Motor neuron (in vitro differentiated cells): ENCODE measurements at places on chromosomes 6 and 20.

GRCh38 chr20:14838663-14839628 is 501.5 kb upstream of the FLRT3 start:
- ATAC-seq: peak; percentile 70

DNA sequence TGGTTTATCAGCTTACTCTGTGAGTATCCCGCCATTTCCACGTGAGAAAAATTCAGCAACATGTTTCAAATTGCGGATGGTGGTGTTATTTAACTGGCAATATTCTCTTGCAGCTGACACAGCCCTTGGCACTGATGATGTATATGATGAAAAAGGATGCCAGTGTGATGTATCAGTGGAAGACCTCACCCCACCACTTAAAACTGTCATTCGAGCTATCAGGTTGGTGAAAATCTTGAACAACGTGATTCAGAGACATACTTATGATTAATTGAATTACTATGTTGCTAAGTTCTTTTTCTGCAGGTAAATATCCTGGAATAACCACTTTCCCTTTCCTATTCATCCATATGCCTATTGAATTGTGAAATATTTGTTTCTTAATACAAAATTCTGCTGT is 55.7 kb downstream of the KHDC1L start:
- ATAC-seq: no peak

DNA sequence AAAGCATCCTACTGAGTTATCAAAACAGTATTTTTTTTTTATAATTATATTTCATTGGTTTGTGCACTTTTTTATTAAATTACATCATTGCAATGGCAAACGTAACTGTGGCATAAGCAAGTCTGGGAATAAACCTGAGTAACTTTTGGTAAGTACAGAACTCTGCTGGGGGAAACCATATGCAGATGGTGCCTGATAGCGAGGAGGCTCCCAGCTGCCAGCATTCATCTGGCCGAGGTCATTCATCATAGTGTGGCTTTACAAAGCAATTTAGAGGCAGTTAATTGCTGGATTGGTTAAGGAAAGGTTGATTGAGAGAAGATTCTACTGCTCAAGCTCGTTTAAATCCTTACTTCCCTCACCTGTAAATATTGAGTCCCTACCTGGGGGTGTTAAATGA is 52.6 kb downstream of the HECA start:
- no peak for ATAC-seq

DNA sequence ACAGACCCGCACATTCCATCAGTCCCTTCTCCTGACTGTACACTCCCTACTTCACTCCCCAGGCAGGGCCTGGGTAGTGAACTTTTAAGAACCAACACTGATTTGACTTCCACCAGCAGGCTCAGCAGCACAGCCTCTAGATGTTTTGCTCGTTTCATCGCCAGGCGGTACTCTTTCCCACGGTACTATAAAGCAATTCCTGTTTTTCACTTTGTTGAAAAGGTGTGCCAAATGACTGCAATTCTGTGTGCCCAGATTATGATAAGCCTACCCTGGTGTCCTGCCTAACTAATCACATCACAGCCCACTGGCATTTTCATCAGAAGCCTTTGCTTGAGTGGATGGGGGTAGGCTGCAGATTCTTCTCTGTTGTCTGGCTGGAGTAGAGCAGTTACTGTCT is 12.9 kb upstream of the WTAP start:
- no peak for ATAC-seq

DNA sequence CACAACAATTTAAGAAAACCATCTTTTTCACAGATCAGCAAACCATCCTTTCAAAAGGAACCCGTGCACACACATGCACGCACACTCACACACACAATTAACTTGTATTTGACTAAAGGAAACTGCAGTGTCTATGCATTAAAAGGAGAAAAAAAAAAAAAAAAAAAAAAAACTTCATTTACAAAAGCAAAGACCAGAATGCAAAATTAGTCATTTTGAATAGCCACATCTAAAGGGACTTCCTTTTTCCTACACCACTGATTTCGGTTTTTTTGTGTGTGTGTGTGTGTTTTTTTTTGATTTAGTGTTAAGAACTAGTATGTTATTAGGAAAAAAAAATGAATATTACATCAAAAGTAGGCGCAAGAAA is 6.3 kb downstream of the ZMYND8 start:
- ATAC-seq: no peak

DNA sequence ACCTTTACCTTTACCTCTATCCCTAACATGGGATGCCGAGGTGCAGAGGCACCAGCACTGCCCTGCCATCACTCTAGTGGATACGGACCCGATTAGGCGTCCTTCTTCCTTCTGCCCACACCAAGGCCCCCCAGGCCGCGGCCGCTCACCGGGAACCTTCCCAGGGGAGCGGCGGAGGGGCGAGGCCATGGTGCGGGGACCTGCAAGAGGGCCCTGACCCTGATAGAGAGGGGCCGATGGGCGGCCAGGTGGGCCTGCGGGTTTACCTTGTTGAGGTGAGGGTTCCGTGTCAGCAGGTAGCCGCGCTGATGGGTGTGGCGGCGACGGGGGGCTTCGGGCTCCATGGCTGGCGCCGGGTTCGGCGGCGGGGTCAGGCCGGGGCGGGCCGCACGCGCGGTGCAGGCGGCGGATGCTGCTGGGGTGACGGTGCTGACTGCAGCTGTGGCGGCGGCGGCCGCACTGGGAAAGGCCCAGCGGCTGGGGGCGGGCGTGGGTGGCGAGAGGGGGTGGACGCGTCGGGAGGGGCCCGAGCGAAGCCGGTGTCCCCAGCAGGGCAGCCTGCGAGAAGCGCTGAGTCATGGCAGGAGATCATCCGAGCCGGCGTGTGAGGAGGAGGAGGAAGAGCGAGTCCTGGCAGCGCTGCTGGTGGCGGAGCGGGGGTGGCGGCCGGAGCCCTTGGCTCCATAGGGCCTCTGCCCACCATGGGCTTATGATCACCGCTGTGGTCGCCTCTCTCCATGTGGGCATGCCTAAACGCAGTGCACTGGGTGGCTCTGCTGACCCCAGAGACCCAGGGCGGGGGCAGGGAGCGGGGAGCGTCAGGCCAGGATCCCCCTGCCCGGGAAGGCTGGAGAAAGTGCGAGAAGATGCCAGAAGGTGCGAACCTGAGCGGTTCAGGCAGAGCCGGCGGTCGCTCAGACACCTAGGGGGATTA is at the start of gene ME1:
Gene ME1 (minus strand): TSS at position 441 of the 934 bp plus-strand sequence. CDS start 97 bp downstream, at position 344.
- ATAC-seq: peak; percentile 97

DNA sequence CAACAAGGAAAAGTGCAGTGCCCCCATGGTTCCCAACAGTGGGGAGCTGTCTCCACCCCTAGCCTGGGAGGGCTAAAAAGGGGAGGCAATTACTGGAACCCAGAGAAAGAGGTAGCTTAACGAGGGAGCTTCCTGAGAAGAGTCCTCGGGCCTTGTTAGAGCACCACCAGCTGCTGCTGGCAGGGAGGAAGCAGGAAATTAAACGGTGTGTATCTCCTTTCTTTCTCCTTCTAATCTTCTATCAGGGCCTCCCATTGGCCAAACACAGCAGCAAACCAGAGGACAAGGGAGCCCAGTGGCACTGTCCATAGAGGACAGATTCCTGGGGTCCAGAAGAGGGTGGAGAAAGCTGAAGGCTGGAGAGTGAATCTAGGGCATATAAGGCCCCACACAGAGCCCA is 7.6 kb upstream of the BTN2A2 start:
- ATAC-seq: no peak

DNA sequence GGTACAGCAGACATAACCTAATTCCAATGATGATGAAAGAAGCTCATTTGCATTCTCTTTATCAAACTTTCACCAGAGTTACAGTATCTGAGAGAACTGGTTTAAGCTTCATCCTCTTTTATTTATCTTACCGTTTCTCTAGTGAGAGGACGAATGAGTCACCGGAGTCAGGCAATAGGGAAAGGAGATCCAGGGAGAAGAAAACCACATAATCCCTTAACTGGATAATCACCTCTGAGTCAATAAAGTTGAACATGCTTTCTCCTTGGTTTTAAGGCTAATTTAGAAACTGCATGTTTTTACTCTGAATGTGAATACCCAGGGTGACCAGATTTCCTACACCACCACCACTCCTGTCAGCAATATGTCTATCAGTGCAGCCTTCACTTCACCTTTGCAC is 313.7 kb upstream of the TBX18 start:
- peak; percentile 75 for ATAC-seq

GRCh38 chr6:120534954-120535353 is 799.3 kb downstream of the TBC1D32 start:
- ATAC-seq: no peak

GRCh38 chr20:10805764-10806163 is 132.0 kb upstream of the JAG1 start:
- ATAC-seq: no peak

DNA sequence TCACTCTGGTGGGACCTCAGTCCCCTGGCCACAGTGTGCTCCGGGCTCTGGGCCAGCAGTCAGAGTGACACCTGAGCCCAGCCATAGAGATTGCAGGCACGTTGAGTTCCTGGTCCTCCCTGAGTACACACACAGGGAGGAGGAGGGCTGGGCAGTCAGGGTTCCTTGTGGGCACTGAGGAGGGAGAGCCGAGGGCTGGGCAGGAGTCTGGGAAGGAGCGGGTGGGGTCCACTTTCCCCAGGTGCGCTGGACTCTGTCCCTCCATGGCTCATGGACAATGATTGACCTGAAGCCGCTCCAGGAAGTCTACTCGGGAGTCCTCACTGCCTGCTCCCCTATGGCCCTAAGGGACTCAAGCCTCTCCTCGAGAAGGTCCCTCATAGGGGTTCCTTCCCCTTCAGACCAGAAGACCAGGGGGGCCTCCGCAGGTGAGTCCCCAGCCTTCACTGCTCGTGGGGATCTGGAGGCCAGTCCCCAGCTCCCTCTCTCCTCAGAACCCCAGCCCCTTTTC is 1.1 kb downstream of the SLC44A4 start:
- peak; percentile 61 for ATAC-seq

GRCh38 chr20:52251136-52251700 is 59.6 kb upstream of the ZFP64 start:
- ATAC-seq: no peak

DNA sequence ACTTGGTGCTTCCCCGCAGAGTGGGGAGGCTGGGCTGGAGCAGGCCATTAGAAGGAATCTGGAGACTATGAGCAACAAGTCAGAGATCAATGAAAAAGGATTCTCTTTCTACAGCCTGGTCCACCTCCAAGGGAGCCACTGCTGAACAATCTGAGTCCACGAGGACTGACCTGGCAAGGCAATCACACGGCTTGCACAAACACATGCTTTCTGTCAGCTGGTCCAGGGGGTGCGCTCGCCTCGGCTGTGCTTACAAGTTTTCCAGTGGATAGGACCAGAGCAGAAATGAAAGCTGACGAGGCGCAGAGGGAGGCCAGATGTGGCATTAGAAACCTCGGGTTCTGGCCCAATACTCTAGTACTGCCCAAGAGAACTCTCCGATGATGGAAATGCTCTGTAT is 18.1 kb downstream of the KCNK5 start:
- ATAC-seq: no peak

DNA sequence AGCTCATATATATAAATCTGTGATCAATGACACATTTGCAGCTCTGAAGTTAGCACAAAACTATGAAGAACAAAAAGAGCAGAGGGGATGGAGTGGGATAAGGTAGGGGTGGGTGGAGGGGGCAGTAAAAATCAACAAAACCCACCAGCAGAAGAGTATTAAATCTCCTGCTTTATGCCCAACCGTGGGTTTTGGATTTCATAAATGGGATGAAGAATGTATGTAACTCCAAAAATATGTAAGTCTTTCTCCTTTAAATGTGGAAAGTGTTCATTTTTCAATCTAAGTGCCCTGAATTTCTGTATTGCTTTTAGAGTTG is 480.3 kb upstream of the MARCKS start:
- no peak for ATAC-seq

- no peak for ATAC-seq
These were observed 17.5 kb downstream of the VAPB start for GRCh38 chr20:58406422-58407001.

- no peak for ATAC-seq
These were observed 41.8 kb upstream of the TOP1 start for GRCh38 chr20:40986774-40987173.

GRCh38 chr6:82237013-82237412 is 10.5 kb downstream of the IBTK start:
- ATAC-seq: no peak

DNA sequence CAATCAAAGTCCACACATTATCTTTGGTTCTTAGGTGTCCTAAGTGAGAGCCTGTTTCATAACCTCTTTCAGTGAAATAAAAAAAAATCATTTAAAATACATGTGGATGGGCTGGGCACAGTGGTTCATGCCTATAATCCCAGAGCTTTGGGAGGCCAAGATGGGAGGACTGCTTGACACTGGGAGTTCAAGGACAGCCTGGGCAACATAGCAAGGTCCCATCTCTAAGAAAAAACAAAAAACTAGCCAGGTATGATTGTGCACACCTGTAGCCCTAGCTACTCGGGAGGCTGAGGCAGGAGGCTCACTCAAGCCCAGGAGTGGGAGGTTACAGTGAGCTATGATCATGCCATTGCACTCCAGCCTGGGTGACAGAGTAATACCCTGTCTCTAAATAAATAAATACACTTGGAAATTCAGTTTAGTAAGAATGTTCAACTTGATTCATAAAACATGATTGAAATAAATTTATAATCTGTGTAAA is 3.6 kb downstream of the MPC1 start:
- no peak for ATAC-seq

DNA sequence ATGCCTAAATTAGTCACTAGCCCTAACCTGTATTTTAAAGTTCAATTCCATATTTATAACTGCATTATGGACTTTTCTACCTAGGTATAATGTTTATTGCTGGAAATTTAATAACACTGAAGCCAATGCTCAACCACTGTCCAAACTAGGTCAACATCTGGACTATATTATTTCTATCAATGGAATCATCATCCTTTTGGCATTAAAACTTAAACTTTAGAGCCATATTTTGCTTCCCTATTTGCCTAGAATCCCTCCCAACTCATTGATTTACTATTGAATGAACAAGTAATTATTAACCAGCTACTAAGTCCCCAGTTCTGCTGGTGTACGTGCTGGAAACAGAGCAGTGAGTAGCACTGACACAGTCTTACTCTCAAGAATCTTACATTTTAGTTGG is 291.7 kb upstream of the SPTLC3 start:
- no peak for ATAC-seq

DNA sequence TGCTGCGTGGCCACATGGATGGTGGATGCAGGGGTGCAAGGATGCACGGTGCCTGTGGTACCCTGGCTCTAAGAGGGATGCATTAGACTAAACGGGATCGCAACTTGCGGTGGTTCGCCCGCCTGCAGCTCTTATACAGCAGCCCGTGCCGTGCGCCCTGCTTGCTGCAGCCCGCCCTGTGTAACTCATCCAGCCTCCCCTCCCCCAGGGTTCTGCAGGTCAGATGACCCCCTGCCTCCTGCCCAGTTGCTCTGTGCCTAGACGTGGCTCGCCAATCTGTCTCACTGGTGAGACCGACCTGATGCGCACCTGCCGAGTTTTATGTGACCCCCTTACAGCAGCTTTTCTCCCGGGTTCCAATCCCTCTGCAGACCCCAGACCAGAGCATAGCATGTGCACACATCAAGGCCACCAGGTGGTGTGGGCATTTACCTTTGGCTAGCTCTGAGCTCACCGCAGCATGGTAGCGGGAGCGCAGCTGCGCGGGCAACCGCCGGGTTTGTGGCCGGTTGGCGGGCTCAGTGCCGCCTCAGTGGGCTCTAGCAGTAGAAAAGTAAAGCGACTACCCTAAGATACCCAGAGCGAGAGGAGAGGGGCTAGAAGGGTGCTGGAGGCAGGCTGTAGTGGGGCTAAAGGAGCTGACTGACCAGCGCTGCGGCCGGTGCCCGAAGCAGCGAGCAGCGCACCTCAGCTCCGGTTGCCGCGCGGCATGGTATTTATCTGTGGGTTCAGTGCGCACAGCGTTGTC is 693 bp upstream of the GNAS-AS1 start:
- ATAC-seq: peak; percentile 17

GRCh38 chr20:50272030-50272723 is 81.5 kb downstream of the CEBPB start:
- ATAC-seq: no peak

- ATAC-seq: no peak
These were observed 88.6 kb downstream of the FNDC1 start for GRCh38 chr6:159257846-159258245.
